ELR (cell line): ENCODE measurements at places on chromosomes 13 and 19.

DNA sequence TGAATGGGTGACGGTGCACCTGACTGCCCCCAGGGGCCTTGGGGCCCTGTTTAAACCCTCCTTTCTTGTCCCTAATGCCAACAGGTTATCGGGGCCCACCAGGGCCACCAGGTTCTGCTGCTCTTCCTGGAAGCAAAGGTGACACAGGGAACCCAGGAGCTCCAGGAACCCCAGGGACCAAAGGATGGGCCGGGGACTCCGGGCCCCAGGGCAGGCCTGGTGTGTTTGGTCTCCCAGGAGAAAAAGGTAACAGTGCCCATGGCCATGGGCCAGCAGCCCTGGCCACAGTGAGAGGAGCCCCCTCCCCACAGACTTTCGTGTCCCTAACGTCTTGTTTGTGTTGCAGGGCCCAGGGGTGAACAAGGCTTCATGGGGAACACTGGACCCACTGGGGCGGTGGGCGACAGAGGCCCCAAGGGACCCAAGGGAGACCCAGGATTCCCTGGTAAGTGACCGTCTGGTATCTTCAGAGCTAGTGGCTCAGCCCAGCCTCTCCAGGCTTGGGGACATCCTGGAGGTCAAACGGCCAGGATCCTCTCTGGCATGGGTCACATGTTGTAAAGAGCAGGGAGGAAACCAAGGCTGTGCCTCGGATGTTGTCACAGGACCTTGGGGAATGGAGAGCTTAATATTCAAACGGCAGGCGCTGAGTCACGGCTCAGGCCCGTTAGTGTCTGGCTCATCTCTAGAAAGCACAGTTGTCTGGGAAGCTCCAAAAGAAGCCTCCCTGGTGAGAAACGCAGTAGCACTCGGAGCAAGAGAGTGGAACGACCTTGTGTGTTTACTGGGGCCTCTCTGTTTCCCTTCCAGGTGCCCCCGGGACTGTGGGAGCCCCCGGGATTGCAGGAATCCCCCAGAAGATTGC, 58.3 kb downstream of the RAB20 start:
- DNase-seq = peak; percentile 84

DNA sequence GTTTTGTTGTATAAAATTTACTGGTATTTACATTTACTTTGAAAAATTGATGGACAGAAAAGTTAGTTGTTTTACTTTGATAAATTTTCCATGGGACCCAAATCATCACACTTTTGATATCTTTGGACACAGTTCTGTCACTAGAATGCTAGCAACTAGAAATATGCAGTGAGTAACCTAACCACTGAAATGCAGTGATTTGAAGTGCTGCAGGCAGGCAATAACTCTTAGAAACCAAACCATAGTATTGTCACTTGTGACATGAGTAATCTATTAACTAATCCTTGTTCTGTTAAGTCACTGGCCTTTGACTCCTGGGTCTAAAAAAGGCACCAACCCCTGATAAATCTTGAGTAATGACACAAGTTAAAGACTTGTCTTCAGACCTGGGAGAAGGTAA, 620.0 kb upstream of the ATXN8OS start:
- no peak for DNase-seq

DNA sequence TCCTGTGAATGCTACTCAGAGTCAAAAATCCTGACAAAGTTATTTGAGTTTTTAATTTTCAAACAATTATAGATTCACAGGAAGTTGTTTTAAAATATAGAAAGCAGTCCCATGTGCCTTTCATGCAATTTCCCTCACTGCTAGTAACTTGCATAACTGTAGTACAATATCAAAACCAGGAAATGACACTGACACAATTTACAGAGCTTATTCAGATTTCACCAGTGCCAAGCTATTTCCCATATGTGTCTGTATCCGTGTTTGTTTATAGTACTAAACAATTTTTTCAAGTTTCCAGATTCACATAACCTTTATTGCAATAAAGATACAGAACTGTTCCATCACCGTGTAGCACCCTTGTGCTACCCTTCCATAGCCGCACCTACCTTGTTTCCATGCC, 934.6 kb downstream of the PCDH17 start:
- DNase-seq = no peak

- no peak for DNase-seq
Measured at GRCh38 chr13:28537171-28537570, 42.2 kb upstream of the FLT1 start.

GRCh38 chr19:58409010-58409790, 751 bp downstream of the ZNF584 start:
- DNase-seq = peak; percentile 50

- DNase-seq = no peak
Measured at GRCh38 chr19:848386-848921, 3.6 kb upstream of the ELANE start.

DNA sequence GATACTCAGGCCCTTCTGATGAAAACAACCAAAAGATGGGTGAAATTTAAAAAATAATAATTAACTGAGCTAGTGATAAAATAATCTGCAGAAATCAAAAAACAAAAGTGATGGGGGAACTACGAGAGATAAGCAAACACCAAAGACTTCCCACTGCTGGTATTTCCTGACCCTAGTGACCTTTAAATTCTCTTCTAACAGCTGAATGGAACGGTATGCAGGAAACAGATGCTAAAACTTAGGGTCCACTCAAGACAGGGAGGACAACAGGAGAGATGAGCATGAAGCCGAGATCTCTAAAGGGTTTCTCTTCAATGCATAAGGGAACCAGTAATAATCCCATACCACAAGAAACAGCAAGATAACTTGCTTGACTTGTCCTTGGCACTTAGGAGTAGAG, 50.8 kb downstream of the USP12 start:
- DNase-seq = no peak

DNA sequence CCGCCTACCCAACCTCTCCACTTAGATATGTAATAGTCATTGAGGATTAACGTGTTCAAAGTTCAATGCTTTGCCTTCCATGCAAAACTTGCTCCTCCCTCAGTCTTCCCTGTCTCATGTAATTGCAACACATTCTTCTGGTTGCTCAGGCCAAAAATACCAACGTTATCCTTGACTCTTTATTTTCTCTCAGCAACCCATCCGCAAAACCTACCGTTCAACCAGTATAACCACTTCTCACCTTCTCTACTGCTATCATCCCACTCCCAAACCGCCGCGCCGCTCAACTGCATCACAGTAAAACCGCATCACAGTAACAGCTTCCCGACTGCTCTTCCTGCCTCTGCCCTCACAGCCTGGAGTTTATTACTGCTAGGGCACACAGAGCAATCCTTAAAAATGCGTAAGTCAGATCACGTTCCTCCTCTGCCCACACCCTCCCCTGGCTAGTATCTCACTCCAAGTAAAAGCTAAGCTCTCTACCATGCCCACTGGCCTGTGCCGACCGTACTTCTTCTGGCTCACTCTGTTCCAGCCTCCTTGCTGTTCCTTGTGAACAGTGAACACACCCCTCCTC, 8.2 kb downstream of the MTIF3 start:
- no peak for DNase-seq

DNA sequence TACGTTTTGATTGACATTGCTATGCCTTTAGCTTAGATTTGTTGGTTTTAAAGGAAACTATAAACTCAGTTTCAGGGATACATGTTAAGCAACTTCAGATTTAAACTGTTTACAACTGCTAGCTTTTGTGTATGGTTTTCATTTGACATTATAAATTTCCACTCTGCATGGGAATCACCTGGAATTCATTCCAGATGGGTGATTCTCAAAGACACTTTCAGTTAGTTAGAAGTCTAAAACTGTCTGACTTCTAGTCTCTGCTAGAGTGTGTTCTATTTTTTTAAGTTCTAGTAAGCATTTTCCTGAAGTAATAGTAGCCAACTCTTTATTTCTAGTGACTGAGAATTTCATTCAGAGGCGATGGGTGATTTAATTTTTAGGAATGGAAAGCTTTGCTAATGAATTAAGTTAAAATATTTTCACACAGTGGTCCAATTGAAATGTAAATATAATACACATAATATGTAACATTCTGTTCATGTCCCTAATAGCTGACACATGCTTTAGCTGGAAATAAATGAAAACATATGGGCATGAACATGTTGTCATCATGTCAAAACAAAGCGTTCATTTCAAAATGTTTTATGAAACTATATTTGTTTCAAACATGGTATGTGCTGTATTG, 58.3 kb upstream of the CSNK1A1L start:
- DNase-seq = no peak

GRCh38 chr13:110294146-110294545, 12.8 kb downstream of the COL4A1 start:
- no peak for DNase-seq
